ENCODE measurements at places on chromosomes 3 and 15. TPM values are rescaled to one million over a fixed set of nuclear protein-coding genes. Genes with fewer than 3 reads are reported as not detected.

Gene HHATL
- 0.50 TPM for total RNA-seq

Gene DAZL
- total RNA-seq, result not detected

Gene FANCD2OS
- total RNA-seq, result not detected

DNA sequence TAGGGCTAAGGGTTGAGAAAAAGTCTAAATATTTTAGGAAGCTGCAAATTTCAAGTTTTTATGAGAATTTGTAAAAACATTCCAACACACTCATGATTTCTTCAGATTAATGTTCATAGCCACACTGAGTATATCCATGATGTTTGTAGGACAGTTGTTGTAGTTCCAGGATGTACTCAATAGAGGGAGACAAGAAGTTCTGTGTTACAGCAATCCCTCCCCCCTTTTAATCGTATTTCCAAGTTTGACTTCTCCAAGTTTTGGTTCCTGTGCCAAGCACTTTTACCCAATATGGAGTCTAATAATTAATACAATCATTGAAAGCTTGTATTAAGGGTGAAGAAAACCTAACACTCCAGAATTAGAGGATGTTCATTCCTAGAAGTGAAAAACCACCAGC, 143.4 kb downstream of the FEZF2 start:
- DNase-seq, result no peak

- no peak for DNase-seq
These were observed 65.8 kb downstream of the CADPS start for GRCh38 chr3:62809369-62809768.

Data from colonic mucosa (tissue), 4 donors.